T-helper 1 cell treated with Interleukin-12 subunit alpha and Interleukin-12 subunit beta and Interleukin-4 antibody, amounts not matched to agents 30 ng/mL and 1 ng/mL, for 36 hours (primary cell): ENCODE measurements at places on chromosomes 7 and 10. TPM values are rescaled to one million over a fixed set of nuclear protein-coding genes. Genes with fewer than 3 reads are reported as not detected.

SPDYE9 gene
- total RNA-seq = not detected in 2 replicates

FOXK1 gene
- total RNA-seq = 38.3 and 39.5 TPM in 2 replicates

FAM131B gene
- 0.37 TPM in 2 replicates for total RNA-seq

CACNA2D1 gene
- total RNA-seq = not detected in 2 replicates

RELN gene
- total RNA-seq = not detected in 2 replicates

LSM8 gene
- 43.5 and 49.9 TPM in 2 replicates for total RNA-seq

SFTPA1 gene
- not detected in 2 replicates for total RNA-seq

MYO1G gene
- total RNA-seq = 398 and 403 TPM in 2 replicates

LRRC4 gene
- total RNA-seq = not detected in 2 replicates

CDH23 gene
- 1.3 TPM in 2 replicates for total RNA-seq

ELMO1 gene
- total RNA-seq = 120 and 127 TPM in 2 replicates

CALHM1 gene
- 0.17 and 0.25 TPM in 2 replicates for total RNA-seq

CRTAC1 gene
- total RNA-seq = not detected in 2 replicates

DRGX gene
- not detected in 2 replicates for total RNA-seq

CYP26A1 gene
- total RNA-seq = not detected in 2 replicates

MBLAC1 gene
- total RNA-seq = 5.0 and 6.0 TPM in 2 replicates

CALY gene
- 0.44 TPM in 1 of 2 replicates, not detected in the other for total RNA-seq

SOSTDC1 gene
- total RNA-seq = not detected in 2 replicates

BAG3 gene
- total RNA-seq = 24.6 and 25.5 TPM in 2 replicates

VPS37D gene
- total RNA-seq = 0.15 and 0.27 TPM in 2 replicates

AKR1D1 gene
- not detected in 2 replicates for total RNA-seq

SEMA3E gene
- total RNA-seq = not detected in 2 replicates

MYL10 gene
- not detected in 2 replicates for total RNA-seq

LIPM gene
- not detected in 2 replicates for total RNA-seq

MTURN gene
- total RNA-seq = 1.1 and 1.5 TPM in 2 replicates
